ENCODE measurements at places on chromosomes 13 and 19.

- no peak for DNase-seq
Observed at GRCh38 chr19:46718157-46718933, 1.4 kb upstream of the PRKD2 start.

GRCh38 chr19:1620502-1620901, 15.2 kb upstream of the UQCR11 start:
- no peak for DNase-seq

DNA sequence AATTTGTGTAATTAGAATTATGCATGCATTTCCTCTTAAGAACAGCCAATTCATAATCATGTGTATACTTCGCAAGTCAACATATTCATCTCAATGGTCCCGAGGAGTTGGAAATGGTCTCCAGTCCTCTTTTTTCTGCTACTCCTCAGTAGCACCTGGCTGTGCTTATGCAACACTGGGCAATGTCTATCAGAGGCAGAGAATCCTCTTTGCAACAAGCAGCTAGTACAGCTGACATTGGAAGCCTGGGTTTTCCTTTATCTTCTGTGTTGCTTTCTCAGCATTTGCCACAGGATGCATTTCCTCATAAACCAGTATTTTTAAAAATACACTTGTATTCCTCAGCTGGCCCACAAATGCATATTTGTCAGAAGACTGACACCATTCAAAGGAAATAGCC, 405.3 kb upstream of the GPC6 start:
- DNase-seq: no peak

DNA sequence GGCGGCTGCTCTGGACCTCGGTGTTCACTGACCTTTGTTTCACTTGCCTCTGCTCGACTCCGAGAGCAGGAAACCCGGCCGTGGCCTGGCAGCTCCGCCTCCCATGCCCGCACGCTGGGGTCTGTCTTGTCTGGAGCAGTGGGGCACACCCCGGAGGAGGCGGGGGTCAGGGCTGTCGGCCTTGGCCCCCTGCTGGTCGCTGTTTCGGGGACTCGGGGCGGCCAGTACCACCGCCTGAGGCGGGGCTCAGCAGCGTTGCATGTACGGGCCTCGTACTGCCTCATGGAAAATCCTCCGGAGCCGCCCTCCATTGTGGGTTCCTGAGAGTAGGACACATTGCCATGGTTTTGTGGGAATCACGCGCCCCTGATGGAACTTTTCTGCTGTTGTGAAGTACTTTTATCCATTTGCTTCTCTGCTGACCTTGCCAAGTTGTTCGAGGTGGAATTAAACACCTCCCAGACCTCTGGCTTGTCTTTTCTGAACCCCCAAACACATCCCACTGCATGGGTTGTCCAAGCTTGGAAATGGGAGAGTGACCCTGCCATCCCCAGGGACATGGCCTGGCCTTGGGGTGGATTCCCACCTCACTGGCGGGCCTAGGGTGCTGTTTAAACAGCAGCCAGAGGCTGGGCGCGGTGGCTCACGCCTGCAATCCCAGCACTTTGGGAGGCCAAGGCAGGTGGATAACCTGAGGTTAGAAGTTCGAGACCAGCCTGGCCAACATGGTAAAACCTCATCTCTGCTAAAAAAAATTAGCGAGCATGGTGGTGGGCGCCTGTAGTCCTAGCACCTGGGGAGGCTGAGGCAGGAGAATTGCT, 5.5 kb upstream of the NDUFS7 start:
- DNase-seq: no peak

DNA sequence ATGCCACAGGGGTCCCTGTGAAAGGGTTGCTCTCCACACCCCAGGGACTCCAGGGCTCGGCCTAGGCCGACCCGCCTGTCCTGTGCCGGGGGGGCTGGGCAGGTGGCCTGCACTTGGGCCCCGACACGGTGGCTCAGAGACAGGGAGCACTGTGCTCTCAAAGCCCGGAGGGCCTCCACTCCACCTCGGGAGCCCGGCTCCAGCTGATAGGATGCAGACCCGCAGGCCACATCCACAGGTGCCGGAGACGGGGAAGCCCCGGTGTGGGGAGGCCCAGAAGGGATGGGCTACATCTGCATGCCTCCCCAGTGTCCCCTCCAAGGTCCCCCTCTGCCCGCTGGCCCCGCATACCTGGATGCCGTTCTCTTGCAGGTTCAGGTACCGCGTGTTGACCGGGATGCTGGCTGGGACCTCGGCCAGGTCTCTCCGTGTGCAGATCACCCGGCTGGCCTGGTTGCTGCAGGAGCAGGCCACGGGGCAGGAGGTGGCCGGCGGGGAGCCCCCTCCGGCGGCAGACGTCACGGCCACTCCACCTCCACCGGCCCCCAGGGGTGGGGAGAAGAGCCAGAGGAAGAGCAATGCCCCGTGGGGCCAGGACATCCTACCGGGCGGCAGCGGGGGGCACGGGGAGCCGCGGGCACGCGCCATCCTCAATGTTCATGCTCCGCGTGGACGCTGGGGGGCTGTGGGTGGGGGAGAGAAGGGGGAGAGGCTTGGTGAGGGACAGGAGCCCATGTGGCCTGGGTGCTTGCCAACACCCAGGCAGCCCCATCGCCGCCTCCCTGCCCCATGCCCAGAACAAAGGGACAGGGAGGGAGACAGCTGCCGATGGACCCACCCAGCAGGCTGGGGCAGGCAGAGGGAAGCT, 19.8 kb downstream of the LRRC4B start:
- no peak for DNase-seq

- DNase-seq: no peak
Observed at GRCh38 chr19:38003438-38004185, 96.6 kb downstream of the SIPA1L3 start.

- DNase-seq: no peak
Observed at GRCh38 chr19:19106056-19106551, 32.2 kb downstream of the TMEM161A start.

DNA sequence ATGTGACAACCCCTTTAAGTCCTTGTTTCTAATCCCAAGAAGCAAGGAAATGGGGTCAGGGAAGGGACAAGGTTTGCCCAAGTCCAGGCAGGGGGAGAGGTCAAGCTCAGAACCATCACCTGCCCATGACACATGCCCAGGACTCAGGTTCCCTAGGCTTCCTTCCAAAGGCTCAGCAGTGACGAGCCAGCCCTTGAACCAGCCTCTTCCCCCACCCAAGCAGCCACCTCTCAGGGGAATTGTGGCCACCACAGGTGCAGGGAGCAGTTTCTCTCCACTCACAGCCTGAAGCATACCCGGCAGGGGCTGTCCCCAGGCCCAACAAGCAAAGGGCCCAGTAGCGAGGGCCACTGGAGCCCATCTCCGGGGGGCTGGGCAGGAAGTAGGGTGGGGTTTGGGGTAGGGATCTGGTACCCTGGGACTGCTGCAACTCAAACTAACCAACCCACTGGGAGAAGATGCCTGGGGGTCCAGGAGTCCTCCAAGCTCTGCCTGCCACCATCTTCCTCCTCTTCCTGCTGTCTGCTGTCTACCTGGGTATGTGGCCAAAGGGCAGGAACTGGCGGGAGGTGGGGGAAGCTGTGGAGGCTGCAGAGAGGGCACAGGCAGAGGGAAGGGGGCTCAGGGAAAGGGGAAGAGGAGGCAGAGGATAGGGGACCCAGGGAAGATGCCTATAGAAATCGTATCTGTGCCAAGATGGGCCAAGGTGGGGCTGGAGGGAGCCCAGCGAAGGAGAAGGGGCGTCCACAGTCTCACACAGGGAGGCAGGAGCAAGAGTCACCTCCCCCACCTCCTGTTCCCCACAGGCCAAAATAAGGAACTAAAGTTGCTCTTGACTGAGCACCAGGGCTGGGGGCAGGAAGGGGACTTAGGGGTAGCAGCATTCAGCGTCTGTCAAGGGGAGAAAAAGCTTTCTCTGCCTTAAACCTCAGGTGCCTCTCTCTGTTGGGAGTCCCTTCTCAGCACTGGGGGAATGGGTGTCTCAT, at the start of gene CD79A:
TSS of gene CD79A (plus strand) at position 433 of the 986 bp plus-strand sequence. CDS start at position 459, 26 bp downstream.
- no peak for DNase-seq

GRCh38 chr13:43879755-43880181, at the start of gene LACC1:
TSS of gene LACC1 (plus strand) at chr13:43879904. CDS start at chr13:43880986, 1,082 bp downstream.
- peak; percentile 0 for DNase-seq

- no peak for DNase-seq
Observed at GRCh38 chr19:3765121-3765520, 2.6 kb downstream of the MRPL54 start.

- DNase-seq: no peak
Observed at GRCh38 chr13:31433746-31434145, 234.0 kb downstream of the B3GLCT start.

- no peak for DNase-seq
Observed at GRCh38 chr13:30119476-30119875, 187.9 kb downstream of the KATNAL1 start.

DNA sequence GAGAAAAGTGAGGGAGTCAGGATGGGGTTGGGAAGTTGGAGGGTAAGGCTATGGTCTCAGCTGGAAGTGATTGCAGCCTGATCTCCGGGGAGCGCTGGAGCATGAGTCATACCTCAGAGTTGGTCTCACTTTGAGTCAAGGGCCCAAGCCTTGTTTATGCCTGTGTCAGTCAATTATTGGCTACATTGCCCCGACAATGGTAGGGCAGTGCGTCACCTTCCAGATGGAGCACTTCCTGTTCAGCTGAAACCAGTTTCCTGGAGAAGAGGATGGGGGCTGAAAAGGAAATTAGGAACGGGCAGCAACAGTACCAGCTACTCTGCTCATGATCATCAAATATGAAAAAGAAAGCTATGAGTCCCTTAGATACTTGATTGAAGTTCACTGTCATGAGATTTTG, 60.4 kb downstream of the ADGRE1 start:
- no peak for DNase-seq

GRCh38 chr13:74288361-74288911, 154.2 kb upstream of the KLF12 start:
- no peak for DNase-seq

GRCh38 chr13:79287939-79288795, 117.9 kb downstream of the RBM26 start:
- no peak for DNase-seq

GRCh38 chr19:14168259-14168972, 32.0 kb upstream of the ASF1B start:
- no peak for DNase-seq

GRCh38 chr19:16976446-16976845, 50.2 kb downstream of the CPAMD8 start:
- no peak for DNase-seq

GRCh38 chr13:40982772-40983171, 36.3 kb downstream of the ELF1 start:
- DNase-seq: peak; percentile 51

- no peak for DNase-seq
Observed at GRCh38 chr13:34993470-34993869, 51.4 kb downstream of the NBEA start.

GRCh38 chr13:30789166-30789862, 54.0 kb downstream of the ALOX5AP start:
- no peak for DNase-seq

Measured in stimulated activated CD8-positive, alpha-beta memory T cell treated with anti-CD3 and anti-CD28 coated beads, Interleukin-12 subunit alpha, Interleukin-12 subunit beta, amount 100 ng/mL, for 1 hour (primary cell).